ENCODE measurements at places on chromosomes 12 and 14.

- no peak for DNase-seq
These were observed 68.2 kb downstream of the DDX51 start for GRCh38 chr12:132075714-132076553.

DNA sequence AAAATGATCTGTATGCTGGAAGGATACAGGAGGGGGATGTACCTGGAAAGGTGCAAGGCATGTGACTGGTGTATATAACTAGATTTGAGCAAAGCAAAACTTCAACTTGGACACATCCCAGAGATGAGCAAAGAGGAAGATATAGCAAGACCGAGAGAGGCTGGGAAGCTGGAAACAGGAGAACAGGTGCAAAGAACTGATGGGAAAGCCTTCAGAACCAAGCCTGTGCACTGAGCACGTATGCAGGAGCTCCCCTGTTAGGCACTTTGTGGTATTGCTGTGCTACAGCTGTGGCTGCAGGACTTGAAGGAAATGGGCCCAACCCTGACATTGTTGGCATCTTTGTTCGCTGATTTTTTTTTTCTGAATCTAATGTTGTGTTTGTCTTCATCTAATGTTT, 120.7 kb upstream of the PWP1 start:
- DNase-seq = no peak

- no peak for DNase-seq
These were observed 172.8 kb downstream of the KTN1 start for GRCh38 chr14:55752580-55753390.

GRCh38 chr12:28096649-28097048, 93.6 kb upstream of the CCDC91 start:
- no peak for DNase-seq

DNA sequence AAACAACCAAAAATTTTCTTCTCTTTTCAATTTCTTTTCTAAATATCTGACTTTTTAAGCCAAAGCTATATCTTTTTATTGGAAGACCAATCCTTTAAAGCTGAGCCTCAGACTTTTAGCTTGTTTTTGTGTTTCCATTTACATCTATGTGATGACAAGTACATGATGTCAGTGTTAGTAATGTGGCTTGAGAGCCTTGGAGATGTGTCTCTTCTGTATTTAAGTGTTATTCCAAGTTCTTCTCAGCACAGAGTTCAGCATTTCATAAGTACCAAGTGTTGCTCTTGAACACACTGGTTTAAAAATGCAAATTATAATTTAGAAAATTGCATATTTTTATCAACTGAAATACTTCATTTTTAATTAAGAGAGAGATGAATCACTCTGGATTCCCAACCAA, 948.9 kb upstream of the FLRT2 start:
- DNase-seq = no peak
